ENCODE measurements at places on chromosomes 1 and 21.

GRCh38 chr1:53378932-53379661 lies 51.2 kb upstream of the LRP8 start:
- no peak for DNase-seq

DNA sequence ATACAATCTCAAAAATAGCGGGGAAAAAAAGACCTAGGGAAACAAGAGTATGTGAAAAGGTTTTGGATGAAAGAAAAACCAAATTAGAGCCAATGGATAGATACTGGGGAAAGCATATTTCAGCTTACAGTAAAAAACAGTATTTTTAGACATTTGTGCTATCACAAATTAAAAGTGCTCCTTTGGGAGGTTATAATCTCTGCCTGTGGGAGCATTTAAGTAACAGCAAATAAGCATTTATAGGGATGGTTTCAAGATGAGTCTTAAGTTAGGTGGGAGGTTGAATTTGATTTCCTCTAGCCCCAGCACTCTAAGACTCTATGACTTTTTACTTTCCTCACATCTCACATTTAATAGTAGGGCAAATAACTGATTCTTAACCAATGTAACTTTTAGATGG lies 79.6 kb upstream of the SLFNL1 start:
- no peak for DNase-seq

DNA sequence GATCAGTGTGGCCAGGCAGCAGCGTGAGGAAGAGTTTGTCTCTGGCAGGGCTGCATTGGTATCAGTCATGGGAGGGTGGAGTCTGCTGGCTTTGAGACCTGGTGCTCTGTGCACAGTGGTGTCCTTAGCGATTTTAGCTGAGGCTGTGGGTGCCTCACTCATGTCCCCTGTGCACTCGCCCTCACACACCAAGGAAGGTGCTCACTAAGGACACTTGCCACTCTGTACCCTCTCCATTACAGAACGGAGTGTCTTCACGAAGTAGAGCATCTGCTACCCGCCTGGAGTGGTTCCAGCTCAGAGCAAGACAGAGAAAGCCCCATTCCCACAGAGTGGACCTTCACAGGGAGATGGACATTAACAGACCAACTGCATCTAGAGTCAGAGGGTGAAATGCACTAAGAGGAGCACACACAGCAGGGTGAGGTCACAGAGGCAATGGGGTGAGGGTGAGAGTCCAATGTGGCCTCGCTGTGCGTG lies 117.9 kb downstream of the MATN1 start:
- no peak for DNase-seq

GRCh38 chr1:86754265-86754974 lies 50.0 kb downstream of the SH3GLB1 start:
- DNase-seq = no peak

- DNase-seq = no peak
Observed at GRCh38 chr1:49576327-49576901, 447.3 kb downstream of the AGBL4 start.

DNA sequence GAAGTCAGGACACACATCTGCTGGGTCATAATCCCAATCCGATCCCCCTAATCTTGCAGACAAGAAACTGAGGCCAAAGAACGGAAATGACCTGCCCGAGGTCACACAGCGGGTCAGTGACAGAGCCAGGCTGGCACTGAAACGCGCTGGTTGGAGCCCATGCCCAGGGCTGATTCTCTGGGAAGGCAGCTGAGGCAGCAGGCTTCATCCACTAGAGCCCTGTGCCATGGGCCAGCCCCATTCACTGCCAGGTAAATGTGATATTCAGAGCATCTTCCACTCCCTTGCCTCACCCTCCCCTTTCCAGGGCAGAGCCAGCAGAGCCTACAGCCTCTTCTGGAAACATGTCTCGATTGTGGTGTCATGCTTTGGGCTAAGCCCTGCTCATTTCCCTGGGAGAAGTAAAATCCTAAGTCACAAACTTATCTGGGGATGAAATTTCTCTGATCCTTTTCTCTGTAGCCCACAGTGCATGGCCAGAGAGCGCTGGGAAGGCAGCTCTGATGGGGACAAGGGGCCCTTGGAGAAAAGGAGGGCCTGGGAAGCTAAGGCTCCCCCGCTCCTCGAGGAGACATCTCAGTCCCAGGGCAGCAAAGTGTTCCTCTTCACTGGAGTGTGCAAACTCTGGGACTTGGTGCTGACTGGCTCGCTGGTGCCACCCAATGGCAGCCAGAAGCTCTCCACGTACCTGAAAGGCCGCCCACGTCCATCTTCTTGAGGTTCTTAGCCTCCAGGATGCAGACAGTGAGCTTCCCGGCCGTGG lies 110.4 kb downstream of the SYT2 start:
- peak; percentile 86 for DNase-seq

DNA sequence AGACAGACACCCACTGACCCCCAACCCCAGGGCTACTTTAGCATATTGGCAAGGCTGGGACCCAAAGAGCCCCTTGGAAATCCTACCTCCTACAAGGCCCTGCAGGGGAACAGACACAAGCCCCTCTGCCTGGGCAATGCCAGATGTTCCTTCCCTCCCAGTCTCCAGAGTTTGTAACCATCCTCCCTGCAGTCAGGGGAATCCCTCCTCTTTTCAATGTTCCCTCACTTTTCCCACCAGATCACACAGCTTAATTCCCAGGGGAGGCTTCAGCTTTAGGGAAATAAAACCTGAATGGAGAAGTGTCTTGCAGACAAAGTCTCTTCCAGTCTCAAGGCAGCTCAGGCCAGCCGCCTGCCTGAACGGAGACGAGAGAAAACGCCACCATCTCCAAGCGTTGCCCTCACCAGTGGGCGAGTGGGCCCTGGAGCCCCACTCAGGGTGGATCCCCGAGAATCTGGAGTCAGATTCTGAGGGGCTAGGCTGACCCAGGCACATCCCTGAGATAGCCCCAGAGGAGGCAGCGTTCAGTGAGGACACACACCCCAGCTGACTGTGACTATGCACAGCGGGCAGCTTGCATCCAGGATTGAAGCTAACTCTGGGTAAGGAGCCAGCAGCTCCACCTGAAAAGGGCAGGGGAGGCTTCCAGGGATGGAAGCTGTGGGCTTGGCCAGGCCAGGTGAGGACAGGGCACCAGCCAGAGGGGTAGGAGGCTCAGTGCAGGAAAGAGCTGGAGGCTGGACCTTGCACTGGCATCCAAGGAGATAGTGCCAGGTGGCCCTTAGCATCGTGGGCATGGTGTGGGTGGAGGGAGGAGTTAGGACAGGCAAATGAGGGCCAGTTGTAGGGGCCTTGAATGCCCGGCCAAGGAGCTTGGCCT lies 44.0 kb upstream of the ZC3H12A start:
- DNase-seq = no peak

DNA sequence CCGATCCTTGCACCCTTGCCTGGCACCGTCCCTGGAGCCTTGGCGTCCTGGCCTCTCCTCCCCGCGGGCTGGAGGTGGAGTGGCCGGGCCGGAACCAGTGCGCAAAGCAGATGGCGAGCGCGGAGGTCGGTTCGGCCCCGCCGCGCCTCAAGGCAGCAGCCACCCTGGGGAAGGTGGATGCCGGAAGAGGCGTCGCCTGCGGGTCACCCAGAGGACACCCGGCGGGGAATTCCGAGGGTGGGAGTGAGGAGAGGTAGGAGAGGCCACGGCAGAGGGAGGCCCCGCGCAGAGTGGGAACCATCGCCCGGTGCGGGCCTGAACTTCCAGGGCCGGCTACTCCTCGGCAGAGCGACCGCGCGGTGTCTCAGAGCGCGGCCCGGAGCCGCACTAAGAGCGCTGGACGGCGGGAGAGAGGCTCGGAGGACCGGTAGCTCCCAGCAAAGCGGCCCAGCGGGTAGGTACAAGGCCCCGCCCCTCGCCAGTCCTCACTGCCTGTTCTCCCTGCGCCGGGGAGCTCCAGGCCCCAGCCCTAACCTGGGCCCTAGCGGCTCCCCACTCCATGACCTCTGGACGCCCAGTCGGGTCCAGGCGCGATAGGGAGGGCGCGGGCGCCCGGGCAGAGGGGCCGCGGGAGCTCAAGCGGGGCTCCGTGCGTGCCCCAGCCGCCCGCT lies at the start of gene RNF207:
TSS of gene RNF207 (plus strand) at position 271 of the 671 bp plus-strand sequence. CDS start 417 bp downstream, outside the sequence.
- peak; percentile 91 for DNase-seq

- peak; percentile 38 for DNase-seq
Observed at GRCh38 chr1:112877750-112878149, 78.2 kb downstream of the SLC16A1 start.

- no peak for DNase-seq
Observed at GRCh38 chr1:68188060-68188538, 44.2 kb downstream of the WLS start.

- DNase-seq = no peak
Observed at GRCh38 chr21:45177039-45177438, 102.7 kb downstream of the ADARB1 start.

DNA sequence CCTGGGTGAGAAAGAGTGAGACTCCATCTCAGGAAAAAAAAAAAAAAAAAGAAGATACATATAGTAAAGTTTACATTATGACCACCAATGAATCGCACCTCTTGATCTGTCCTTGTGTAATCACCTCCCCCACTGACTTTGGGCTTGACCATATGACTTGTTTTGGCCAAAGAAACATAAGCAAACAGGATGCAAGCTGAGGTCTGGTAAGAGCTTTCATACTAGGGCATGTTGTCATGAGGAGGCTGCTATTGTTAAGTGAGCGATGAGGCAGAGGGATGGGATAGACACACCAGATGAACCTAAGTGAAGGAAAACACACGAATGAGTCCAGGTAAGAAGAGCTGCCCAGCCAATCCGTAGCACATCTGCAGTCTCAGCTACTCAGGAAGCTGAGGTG lies 10.7 kb downstream of the ENAH start:
- no peak for DNase-seq

DNA sequence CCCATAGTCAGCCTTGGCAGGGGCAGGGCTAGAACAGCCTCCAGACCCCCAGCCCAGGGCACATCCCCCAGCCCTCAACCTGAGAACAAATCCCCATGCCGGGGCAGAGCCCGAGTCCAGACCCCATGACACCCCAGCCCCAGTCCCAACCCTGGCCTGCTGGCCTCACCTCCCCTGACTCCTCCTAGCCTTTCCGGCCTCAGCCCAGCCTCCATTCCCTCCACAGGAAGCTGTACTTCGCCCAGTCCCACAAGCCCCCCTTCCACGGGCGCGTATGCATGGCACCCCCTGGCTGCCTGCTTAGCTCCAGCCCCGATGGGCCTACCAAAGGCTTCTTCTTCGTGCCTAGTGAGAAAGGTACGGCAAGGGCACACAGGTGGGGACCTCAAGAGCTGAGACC lies 50.4 kb downstream of the DISP3 start:
- DNase-seq = no peak

GRCh38 chr1:54500107-54500431 lies 48.0 kb upstream of the ACOT11 start:
- DNase-seq = no peak

- no peak for DNase-seq
Observed at GRCh38 chr1:174448974-174449373, 1.2 kb downstream of the GPR52 start.

DNA sequence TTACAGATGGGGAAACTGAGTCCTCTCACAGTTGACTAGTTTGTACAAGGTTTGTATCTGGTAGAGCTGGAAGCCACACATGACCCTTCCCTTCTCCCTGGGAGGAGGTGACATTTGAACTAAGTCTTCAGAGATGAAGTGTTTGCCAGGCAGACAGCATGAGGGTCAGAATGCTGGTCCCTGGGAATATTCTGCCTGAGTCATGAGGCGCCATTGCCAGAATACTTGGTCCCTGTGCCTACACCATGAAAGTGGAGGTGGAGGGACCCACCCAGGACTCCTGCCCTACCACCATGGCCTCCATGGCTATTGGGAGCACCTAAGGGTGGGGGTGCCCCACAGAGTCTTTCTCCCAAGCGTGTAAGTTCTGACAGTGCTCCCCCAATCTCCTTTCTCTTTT lies 7.0 kb downstream of the RPS6KA1 start:
- no peak for DNase-seq

GRCh38 chr1:175804561-175804960 lies 61.2 kb upstream of the TNR start:
- DNase-seq = no peak

DNA sequence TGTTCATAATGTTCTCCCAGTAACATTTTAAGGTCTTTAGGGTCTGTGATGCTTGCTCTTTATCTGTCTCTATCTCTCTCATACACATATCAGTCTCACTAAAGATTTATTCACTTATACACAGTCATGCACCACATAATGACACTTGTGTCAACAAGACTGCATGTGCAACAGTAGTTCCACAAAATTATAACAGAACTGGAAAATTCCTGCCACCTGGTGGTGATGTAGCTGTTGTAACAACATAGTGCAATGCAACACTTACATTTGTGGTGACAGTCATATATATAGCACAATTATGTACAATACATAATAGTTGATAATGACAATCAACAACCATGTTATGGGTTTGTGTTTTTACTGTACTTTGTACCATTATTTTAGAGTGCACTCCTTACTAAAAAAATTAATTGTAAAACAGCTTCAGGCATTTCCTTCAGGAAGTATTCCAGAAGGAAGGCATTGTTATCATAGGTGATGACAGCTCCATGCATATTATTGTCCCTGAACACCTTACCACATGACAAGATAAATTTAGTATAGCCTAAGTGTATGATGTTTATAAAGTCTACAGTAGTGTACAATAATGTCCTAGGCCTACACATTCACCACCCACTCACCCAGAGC lies 8.1 kb downstream of the TDRD5 start:
- DNase-seq = peak; percentile 40

- peak; percentile 85 for DNase-seq
Observed at GRCh38 chr1:230426246-230427093, at the start of gene PGBD5. PGBD5 (minus strand) TSS chr1:230426332; CDS start chr1:230425928, 404 bp downstream.

DNA sequence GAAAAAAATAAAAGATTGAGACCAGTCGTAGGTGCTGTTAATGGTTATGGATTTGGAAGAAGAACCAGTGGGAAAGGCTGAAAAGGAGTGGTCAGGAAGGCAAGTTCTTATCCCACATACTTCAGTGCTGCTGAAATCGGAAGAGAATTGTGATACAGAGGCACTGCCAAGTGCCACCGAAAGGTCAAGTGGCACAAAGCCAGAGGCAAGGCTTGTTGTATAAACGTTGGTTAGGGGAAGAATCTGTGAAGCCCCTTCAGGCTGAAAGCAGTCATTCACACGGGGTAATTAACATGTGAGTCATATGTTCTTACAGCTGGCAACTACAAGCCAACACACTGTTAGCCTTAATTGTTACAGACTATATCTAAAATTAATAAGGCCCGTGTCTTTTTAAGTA lies 48.8 kb downstream of the ZBTB40 start:
- peak; percentile 92 for DNase-seq

DNA sequence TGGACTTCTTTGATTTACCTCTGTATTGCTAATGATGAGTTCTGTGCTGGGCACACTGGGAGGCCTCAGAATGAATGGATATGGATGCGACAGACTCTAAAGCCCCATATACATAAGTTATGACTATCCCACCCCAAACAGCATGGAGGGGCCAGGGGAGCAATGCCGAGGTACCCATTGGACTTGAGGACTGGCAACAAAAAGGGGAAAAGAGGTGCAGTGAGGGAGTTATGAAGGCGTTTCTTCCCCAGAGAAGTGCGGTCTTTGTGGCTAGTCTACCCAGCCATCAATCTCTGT lies 15.2 kb upstream of the CDCA8 start:
- DNase-seq = no peak

GRCh38 chr1:87642581-87643221 lies 314.0 kb downstream of the LMO4 start:
- peak; percentile 51 for DNase-seq

DNA sequence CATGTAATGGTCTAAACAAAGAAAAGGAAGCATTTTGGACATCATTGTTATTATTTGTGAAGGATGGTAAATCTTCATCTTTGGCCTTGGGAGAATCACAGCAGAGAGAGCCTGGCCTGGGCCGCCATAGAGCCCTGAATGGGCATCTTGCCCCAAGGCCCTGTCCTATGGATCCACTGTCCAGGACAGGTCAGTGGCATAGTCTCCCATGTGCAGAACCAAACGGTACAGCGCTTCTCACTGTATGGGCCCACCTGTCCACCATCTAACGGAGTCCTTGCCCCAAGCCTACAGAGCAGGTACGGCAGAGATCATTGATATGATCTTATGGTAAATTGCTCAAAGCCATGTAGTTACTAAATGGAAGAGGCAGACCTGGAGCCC lies 185.7 kb downstream of the FOXD2 start:
- no peak for DNase-seq
